ENCODE measurements at places on chromosomes 7 and 10. TPM values are rescaled to one million over a fixed set of nuclear protein-coding genes. Genes with fewer than 3 reads are reported as not detected.

The PRPS1L1 gene
- not detected for polyA plus RNA-seq

The AUTS2 gene
- polyA plus RNA-seq = 56.5 TPM

The ASB15 gene
- polyA plus RNA-seq = 1.4 TPM

GRCh38 chr10:24706479-24707118 is 17.1 kb downstream of the ARHGAP21 start:
- no peak for DNase-seq

DNA sequence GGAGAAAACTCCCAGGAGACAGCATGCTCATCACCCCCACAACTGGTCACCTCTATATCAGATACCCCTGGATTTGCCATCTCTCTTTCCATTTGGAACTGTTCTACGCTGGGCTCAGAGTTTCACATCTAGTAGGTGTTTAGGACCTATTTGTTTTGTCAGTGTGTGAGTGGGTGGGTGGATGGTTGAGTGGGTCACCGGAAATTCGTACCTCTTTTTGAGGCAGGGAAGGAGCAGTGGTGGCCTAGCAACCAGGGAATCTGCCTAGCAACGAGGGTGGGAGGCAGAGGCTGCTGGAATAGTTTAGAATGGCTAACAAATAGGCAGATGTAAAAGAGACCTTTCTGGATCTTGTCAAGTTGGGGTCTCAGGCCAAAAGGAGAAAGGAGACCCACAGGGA is 23.2 kb upstream of the SLF2 start:
- no peak for DNase-seq

DNA sequence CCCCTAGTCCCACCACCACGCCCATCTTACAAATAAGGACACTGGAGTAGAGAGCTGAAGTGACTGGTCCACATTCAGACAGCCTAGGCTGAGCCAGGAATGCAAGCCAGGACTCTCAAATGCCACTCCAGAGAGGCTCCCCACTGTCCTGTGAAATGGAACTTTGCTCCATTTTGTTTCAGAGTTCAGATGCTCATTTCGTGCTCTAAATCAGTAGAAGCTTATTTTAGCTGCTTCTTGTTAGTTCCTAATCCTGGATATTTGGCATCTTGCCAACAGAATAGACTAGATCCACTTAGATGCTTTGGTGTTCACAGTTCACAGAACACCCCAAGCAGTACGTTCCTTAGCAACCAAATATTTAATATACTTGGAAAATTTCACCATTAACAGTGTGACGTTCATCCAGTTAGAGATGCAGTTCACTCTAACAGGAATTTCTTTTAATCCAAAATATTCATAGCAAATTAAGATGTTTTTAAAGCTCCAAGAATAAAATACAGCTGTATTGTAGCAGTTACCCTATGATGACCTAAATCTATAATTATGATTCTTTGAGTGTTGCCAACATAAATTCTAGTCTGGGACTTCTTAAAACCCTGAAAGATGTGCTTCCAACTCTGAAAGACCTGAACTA is 7.3 kb downstream of the MMP21 start:
- DNase-seq = no peak

DNA sequence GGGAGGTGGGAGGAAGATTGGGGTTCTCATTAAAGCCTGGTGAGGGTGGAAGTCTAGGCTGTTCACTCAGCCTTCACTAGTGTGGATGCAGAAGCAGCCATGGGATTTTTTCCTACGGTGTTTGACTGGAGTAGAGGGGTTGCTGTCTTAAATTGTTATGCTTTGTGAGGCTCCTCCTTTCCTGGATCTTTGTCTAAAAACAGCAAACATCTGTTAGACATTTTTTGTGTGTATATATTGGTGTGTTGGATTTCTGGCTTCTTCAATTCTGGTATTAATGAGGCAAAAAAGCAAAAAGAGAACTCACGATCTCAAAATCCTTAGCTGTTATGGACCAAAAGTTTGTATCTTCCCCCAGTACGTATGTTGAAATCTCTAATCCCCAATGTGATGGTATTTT is 28.2 kb downstream of the MEOX2 start:
- no peak for DNase-seq

DNA sequence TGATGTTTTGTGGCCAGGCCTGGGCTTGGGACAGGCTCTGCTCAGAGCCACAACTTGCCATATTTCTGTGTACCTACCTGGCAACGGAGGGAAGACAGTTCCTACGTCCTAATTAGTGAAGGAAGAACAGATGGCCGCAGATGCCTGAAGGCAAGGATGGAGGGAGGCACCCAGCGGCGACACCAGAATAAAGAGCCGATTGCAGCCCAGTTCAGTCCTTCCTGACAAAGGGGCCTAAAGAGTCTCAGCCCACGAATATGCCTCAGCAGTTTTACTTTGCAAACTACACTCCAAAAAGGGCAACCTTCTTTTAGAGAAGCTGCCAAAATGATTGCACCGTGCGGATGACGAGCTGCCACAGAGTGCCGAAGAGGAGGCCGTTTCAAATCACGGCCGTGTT is 585.8 kb downstream of the GLRX3 start:
- no peak for DNase-seq

DNA sequence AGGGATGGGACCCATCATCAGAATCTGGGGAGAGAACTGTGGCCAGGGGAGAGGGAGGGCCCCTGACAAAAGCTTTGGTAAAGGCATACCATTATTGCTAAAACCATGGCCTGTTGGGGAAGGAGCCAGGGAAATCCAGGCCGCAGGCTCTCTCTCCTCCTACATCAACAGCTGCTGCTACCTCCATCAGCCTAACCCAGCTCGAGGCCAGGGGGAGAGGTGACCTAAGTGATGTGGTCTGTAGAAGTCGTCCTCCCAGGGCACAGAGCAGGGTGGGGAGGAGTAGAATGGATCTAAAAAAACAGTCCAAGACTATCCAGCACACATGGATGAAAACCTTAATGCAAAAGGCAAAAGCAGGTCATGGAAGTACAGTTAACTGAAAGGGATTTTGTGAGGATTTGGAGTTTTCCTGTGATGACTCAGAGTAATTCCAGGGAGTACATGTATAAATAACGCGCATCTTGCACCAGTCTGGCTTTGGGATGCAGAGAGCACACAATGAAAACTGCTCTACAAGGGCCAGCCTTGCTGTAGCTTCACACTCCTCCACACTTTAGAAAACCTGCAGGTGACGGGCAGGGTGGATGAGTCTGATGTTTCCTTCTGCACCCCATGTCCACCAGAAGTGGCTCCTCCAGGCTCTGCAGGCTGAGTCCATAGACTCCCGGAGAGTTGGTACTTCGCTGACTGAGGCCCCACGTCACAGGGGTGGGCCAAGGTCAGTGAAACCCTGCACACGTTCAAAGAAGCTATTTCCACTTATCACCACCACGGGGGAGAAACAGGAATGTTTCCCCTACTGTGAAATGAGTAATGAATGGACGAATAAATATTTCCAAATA is 38.5 kb upstream of the MSMB start:
- no peak for DNase-seq

GRCh38 chr7:147023440-147023839 is 906.8 kb downstream of the CNTNAP2 start:
- no peak for DNase-seq

DNA sequence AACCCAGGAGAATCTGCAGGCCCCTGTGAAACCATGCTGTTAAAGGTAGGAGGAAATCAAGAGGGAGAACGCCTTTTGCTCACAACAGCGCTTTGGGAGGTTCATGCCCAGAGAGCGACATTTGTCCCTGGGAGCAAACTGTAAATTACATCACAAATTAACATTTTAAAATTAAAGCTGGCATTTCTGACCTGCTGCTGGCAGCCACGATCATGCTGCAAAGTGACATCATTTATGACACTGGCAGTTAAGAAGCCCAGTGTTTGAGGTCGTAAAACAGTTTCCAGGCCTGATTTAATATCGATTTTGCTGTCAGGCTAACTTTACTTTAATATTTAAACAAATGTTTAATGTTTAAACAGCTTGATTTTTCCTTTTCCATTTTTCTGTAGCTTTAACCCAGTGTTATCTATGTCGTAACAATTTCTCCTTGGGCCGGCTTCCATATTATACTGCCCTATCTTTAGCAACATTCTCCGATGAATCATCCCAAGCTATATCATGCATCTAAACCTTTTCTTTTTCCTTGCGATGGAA is 86.5 kb upstream of the NPVF start:
- no peak for DNase-seq

GRCh38 chr10:46250898-46251856 is 35.6 kb upstream of the ANTXRL start:
- DNase-seq = no peak

DNA sequence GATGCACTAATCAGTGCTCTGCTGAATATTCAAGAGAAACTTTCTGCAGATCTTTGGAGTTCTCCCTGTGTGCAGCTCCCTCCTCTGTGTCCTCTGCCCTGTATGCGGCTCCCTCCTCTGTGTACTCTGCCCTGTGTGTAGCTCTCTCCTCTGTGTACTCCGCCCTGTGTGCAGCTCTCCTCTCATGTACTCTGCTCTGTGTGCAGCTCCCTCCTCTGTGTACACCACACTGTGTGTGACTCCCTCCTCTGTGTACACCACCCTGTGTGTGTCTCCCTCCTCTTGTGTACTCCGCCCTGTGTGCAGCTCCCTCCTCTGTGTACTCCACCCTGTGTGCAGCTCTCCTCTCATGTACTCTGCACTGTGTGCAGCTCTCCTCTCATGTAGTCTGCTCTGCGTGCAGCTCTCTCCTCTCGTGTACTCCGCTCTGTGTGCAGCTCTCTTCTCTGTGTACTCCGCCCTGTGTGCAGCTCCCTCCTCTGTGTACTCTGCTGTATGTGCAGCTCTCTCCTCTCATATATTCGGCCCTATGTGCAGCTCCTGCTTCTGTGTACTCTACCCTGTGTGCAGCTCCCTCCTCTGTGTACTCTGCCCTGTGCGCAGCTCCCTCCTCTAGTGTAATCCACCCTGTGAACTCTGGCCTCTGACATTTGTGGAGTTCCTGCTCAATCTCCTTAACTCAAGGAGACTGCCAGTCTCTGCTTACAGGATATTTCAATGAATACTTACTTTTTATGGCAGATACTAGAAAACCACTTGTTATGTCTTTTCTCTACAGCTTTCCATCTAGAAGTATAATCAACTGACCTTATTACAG is 280.4 kb downstream of the GLRX3 start:
- no peak for DNase-seq

Measured in left renal cortex interstitium (tissue), 4 donors.